ENCODE measurements at places on chromosomes 3 and 15.

- DNase-seq, result no peak
Measured at GRCh38 chr3:16504242-16504641, 9.3 kb downstream of the RFTN1 start.

DNA sequence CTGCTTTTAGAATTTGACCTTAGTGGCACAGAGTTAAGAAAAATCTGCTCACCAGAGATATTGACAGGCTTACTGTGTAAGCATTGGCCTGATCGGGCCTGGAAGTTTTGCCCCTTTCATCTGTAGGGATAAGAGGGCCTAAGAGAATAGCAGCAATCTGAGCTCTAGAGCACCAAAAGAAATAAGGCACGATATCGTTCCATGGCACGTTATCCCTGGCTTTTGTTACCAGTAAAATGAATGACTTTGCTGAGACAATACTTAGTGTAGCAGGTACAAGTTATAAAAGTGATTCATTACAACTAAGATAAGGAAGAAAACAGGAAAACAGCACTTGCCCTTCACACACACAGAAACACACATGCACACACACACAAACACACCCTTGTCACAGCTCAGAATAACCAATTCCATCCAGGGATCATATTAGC, 5.0 kb downstream of the THBS1 start:
- DNase-seq, result no peak

DNA sequence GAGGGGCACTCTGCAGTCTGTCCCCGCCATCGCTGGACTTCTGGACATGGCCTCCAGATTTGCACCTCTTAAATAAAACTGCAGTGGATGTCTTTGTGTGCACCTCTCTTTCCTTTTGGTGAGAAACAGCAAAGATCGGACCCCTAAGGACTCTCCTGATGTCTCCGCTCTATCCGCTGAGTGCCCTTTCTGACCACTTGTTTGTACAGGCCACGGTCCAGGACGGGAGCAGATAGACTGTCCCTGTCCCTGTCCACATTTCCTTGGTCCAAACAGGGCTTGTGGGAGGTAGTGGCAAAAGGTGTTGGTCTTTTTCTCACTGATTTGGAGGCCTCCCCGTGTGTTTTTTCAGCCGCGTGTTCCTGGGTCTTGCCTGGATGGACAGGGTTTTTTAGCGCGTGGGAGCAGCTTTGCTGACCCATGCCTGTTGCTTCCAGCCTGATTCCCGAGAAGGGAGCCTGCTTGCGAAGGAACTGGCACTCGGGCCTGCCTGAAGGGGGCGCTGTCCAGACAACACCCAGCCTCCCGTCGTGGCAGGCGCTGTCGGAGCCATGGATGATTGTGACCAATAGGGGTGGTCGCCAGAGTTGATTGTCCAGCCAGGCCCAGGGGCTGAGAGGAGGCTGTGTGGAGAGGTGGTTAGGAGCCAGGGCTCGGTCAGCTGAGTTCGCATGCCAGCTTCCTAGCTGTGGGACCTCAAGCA, 13.2 kb upstream of the STAB1 start:
- no peak for DNase-seq

DNA sequence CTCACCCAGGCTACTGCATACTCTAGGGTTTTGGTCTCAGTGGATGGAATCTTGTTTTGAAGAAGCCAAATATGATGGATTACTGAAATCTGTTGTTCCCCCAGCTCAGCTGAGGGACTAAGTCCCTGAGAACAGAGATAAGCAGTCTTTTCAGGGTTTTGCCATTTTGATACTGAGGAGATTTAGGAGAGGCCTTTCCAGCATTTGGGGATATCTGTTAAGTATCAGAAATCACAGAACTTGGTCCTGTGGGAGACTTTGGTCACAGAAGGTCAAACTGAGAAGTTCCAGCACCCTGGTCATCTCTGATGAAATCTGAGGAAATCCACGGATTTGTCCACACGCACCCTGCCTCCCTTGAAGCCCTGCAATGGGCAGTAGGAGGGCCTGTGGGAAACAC, 181.0 kb upstream of the GADL1 start:
- no peak for DNase-seq

GRCh38 chr3:66671291-66671690, 170.5 kb upstream of the LRIG1 start:
- DNase-seq, result no peak

DNA sequence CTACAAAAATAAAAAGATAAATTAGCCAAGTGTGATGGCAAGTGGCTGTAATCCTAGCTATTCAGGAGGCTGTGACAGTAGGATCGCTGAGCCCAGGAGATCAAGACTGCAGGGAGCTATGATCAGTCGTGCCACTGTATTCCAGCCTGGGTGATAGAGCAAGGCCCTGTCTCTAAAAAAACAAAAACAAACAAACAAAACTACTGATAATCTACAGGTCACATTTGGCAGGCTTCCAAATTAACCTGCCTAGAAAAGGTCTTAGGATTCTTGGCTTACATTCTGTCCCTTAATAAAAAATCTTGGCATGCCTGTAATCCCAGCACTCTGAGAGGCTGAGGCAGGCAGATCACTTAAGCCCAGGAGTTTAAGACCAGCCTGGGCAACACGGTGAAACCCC, 33.4 kb upstream of the SETD2 start:
- no peak for DNase-seq

GRCh38 chr15:73239564-73240215, 129.1 kb downstream of the HCN4 start:
- no peak for DNase-seq

All from T1000 (cell line).